DMS 273 treated with DMSO at 0.1 percent for 48 hours (cell line): ENCODE measurements at places on chromosomes 1 and 21.

DNA sequence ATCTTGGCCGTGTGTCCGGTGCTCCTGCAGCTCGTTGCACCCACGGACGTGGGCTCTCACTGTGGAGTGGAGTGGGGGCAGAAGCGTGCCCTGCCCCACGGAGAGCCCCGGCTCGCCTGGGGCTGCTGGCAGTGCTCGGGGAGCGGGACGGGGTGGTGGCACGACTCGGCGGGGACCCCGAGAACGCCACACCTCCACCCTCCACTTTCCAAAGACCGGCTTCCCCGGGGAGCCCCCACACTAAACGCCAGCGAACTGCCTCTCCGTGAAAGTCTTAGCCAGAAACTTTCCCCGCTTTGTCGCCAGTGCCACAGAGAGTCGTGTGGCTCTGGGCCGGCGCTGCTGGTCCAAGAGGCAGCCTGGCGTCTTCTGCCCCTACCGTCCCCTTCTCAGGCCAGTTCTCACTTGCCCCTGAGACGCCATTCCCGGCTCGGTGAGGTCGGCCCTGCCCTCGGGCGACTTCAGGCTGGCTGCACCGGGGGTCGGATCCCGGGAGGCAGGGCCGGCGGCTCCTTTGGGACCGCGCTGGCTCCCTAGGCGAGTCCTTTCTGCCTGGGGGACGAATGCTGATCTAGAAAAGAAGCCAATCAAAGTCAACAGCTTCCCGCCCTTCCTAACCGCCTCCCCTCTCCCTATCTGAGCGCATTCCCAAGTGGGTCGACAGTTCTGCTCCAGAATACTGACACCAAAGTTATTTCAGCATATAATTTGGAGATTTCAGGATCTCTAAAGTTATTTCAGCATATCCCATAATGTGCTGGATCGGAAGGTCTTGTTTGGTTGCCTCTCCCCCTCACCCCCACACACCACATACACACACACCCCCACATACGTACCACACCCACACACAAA, 2.6 kb upstream of the SAMD13 start:
- DNase-seq, result peak; percentile 47

- no peak for DNase-seq
Observed at GRCh38 chr1:156912861-156913808, 7.3 kb upstream of the LRRC71 start.

GRCh38 chr1:205508227-205508714, 3.8 kb downstream of the CDK18 start:
- no peak for DNase-seq

DNA sequence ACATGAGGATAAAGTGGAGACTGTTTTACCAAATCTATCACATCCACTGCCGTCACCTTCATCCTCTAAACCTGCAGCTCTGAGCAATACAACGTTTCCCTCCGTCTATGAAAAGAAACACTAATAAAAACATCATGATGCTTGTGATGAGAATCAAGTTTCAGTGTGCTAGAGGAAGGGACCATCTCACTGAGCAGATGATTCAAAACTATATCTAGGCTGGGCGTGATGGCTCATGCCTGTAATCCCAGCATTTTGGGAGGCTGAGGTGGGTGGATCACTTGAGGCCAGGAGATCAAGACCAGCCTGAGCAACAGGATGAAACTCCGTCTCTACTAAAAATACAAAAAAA, 14.7 kb upstream of the MYOM3 start:
- DNase-seq, result no peak

GRCh38 chr1:18464665-18465050, 16.1 kb upstream of the KLHDC7A start:
- DNase-seq, result no peak
